ENCODE measurements at places on chromosomes 2 and 18.

DNA sequence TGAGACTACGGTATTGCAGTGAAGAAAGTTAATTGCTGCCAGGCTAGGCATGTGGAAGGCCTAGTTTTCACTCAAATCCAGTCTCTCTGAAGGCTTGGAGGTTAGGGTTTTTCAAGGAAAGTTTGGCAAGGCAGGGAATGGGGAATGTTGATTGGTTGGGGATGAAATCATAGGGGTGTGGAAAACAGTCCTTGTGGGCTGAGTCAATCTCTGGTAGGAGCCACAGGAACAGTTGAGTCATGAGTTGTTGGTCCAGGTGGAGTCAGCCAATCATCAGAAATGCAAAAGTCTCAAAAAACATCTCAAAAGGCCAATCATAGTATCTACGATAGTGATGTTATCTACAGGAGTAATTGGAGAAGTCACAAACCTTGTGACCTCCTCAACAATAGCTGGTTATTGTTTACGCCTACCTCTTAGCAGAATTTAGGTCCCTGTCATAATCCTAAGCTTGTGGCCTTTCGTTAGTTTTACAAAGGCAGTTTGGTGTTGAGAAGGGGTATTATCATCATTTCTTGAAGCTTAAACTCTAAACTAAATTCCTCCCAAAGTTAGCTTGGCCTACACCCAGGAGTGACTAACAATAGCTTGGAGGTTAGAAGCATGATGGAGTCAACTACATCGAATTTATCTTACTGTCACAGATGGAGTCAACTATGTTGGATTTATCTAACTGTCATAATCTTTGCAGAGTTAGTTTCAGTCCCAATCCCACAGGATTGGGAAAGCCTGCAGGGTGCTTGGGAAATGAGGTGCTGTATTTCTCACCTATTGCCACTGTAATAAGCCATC is 33.7 kb upstream of the APCDD1 start:
- DNase-seq = no peak

DNA sequence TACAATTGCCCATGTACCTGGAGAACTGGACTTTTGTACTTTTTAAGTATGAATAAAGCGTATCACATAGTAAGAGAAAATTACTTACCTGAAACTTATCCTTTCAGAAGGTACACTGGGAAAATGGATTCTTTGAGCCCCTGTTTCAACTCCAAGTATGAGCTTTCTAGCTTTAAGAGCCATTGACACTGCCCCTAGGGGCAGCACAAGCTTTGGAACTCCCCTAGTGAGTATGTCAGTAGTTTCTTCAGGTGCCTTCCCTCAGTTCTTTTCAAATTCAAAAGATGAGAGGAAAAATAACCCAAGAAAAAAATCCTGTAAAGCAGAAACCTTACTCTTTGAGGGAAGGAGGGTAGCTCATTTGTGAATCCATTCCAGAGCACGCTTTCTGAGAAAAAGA is 124.1 kb downstream of the MEMO1 start:
- DNase-seq = peak; percentile 42

GRCh38 chr2:135790423-135790822 is 46.6 kb downstream of the LCT start:
- no peak for DNase-seq

GRCh38 chr18:11114653-11115052 is 34.7 kb downstream of the PIEZO2 start:
- no peak for DNase-seq

DNA sequence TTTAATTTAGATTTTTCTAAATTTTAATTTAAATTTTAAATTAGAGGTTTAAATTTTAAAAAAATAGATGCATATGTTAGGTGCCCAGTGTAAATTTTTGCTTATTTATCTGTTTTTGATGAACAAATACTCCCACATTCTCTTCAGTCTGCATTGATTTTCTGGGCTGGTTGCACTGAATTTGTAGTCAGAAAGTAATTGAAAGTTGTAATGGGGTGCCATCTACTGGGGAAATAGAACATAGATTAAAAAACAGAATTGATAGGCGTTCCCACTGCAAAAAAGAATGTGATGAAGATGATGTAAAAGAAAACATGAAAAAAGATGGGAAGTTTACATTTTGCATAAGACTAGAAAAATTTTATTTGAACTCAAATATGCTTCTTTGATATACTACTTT is 51.7 kb upstream of the CCDC85A start:
- DNase-seq = peak; percentile 48

GRCh38 chr2:129585760-129586159 is 393.7 kb upstream of the RAB6C start:
- DNase-seq = no peak

DNA sequence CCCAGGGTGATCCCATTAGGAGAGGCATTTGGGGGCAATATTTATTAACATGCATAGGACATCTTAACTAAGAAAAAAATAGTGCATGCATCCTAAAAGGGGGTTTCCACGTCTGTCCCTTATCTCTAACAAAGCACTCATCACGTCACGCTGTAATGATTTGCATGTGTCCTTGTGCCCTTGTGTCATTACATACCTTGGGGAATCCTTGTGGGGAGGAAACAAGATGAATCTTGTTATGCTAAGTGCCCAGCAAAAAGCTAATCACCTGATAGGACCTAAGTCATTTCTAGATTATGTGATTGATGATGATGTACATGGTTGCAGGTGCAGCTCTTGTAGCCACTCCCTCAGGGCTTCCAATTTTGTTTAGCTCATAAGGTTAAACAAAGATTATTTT is 250.9 kb downstream of the FBXO15 start:
- DNase-seq = no peak

GRCh38 chr18:61209801-61210200 is 123.4 kb upstream of the CDH20 start:
- DNase-seq = no peak

- peak; percentile 7 for DNase-seq
Observed at GRCh38 chr2:25794544-25795276, 83.6 kb downstream of the ASXL2 start.

DNA sequence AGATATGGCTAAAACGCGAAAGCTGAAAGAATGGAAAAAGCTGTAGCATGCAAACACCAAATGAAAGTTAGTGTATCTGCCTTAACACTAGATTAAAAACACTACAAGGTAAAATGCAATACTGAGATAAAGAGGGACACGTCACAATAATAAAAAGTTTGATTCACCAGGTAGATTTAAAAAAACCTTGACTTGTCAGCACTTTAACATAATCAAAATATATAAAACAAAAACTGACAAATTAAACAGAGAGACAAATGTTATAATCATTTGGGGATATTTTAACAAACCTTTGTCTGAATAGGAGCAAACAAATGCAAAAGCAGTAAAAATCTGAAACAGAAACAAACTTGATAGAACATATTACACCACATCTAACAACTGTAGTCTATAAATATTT is 18.3 kb downstream of the TLK1 start:
- no peak for DNase-seq

Data from OCI-LY7 (cell line).